ENCODE measurements at places on chromosomes 12 and 14.

- DNase-seq, result no peak
These were observed 76.8 kb upstream of the PLEKHA5 start for GRCh38 chr12:19052689-19053088.

DNA sequence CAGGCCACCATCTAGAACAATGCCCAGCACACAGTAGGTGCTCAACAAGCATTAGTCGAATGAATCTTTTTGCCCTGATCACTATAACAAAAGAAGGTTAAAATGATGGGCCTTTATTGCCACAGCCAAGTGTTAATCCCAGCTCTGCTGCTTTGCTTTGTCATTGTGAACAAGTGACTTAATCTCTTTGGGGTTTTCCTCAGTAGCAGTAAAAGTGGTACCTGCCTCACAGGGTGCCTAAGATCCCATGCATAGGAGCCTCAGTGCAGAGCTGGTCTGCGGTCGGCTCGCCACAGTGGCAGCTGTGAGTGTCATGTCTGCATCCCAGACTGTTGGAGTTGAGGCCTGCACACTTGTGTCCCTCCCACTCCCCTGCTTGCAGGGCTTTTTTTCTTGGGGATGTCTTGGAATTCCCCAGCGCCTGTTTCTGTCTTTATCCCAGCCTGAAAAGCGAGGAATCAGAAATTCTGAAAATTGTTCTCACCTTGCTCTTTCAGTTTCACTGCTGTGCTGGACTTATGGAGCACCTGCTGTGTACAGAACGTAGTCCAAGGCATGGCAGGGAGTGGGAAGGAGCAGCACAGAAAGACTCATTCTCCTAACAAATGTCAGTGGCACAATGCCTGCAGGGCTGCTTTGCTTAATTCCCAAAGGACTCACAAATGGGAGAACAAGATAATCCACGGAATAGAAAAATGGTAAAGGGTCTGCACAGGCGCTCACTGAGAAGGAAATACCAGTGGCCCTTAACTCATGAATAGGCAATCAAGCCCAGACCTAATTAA lies 90.8 kb downstream of the EML1 start:
- no peak for DNase-seq

- DNase-seq, result no peak
These were observed 698.6 kb upstream of the MDGA2 start for GRCh38 chr14:48373981-48374380.

GRCh38 chr12:85530456-85530855 lies 250.4 kb downstream of the ALX1 start:
- no peak for DNase-seq

DNA sequence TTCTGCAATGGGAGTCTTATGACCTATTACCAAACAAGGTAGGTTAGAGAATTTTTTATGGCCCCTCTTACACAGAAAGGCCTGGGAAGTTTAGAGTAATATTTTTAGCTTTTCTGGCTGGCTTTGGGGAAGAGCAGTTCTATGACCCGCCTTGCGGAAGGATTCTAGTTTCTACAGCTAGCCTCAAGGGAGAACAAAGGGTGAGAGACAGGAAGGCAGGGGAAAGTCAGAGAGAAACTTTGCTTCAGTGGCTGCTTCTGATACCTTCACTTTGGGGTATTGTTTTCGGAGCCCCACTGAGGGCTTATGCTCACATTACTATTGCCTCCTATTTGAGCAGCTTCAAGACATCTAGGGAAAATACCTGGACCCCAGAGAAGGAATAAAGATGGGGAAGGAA lies 80.7 kb upstream of the NUDT4 start:
- DNase-seq, result no peak

DNA sequence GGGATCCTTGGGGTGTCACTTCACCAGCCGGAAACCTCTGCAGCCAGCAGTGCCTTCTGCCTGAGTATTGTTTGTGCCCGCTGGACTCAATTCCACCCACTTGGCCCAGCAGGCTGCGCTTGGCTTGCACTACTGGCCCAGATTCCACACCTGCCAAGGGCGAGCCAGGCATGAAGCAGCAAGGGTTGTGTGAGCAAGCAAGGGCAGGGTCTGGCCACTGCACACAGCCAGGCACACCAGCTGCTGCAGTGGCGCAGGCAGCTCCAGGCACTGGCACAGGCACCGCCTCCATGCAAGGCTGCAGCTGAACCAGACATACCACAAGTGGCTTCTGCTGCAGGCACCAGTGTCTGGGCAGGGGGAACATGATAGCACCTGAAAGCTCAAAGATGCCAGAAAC lies 99.5 kb downstream of the NUAK1 start:
- DNase-seq, result no peak

DNA sequence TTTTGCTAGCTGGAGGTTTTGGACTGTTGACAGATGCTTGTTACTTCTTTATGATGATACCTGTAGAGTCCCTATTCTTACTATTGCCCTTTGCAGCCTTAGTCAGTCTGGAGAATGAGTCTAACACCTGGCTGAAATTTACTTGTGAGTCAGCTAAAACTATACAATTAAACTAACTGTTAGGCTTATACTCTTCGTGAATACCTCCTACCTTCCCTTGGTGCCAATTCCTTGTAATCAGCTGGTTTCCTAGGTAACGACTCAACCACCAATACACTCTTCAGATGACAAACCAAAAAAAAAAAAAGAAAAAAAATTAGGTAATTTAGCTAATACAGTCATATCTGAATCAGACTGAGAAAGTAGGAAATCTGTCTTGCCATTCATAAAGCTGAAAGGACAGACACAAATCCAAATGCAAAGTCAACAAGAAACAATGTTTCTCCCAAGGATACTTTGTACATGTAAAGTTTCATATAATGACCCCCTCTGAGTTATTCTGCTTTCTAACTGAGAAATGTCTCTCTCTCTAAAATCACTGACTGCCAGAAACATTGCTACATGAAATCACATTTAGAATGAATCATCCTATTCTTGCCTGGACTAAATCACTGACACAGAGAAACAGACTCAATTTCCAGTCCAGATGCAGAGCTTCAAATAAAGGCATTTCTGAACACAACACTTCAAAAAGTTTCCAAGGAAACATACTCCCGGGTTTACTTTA lies 56.5 kb upstream of the CDKL1 start:
- DNase-seq, result no peak

- DNase-seq, result no peak
These were observed 6.0 kb downstream of the KITLG start for GRCh38 chr12:88574278-88574677.

GRCh38 chr12:117311-117710 lies 50.7 kb downstream of the IQSEC3 start:
- DNase-seq, result no peak

DNA sequence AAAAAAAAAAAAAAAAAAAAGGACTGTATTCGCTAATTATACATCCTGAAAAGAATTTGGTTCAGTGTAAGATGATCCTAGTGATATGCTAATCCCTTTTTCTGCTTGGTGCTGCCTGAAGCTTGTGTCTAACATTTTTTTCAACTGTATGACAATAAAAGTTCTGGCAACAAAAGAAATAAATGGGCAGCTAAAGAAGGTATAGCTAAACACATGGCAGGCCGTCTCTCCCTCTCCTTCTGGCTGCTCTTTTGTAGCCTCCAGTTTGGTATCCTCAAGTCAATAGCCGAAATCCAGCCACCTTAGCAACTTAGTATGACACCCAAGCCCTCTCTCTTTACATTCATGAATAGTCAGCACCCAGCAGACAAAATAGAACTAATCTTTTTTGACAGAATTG lies 198.3 kb upstream of the OTX2 start:
- no peak for DNase-seq

- DNase-seq, result no peak
These were observed 64.9 kb upstream of the SYT1 start for GRCh38 chr12:78799649-78800048.

- no peak for DNase-seq
These were observed 11.1 kb downstream of the SPTSSA start for GRCh38 chr14:34450958-34451357.

GRCh38 chr12:96271469-96272199 lies 77.5 kb downstream of the ELK3 start:
- no peak for DNase-seq

DNA sequence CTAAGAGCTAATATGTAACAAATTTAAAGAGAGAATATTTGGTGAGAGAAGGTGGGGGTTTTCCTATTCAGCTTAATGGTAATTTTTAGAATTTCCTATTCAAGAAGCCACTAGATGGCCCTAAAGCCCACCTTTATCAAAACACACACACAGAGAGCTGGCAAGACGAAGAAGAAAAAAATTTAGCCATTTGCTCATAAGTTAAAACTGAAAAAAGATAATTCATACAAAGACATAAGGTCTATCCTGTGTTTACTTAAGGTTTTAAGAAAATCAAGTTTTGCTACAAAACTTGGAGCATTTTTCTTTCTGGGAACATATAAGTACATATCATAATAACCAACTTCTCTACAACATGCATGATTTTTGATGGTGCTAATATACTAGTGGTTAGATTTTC lies 46.8 kb upstream of the PCED1B start:
- DNase-seq, result no peak

DNA sequence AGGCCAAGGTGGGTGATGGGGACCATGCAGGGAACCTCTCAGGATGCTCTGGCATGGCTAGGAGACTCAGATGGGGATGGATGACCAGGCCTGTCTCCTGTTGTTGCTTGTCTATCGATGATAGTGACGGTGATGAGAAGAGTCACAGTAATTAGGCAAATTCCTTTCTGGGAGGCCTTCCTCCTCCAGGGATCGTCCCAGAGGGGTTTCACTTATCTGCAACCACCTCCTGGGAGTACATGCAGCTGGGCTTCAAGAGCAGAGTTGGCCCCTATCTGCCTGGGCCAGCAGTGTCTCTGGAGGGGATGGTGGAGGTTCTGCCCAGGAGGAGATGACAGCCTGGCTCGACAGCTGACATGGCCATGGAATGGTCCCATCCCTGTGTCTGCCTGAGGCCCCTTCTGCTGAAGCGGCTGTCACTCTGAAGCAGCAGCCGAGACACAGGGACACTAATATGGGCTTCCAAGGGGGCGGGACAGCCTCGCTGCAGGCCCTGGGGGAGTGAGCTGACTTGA lies 27.5 kb upstream of the OAS1 start:
- no peak for DNase-seq

GRCh38 chr14:84929086-84929485 lies 600.9 kb upstream of the FLRT2 start:
- no peak for DNase-seq

- no peak for DNase-seq
These were observed 34.6 kb downstream of the ACAD10 start for GRCh38 chr12:111720457-111720856.

- DNase-seq, result no peak
These were observed 364.2 kb downstream of the GALC start for GRCh38 chr14:87628780-87629179.

GRCh38 chr14:23366426-23366921 lies 1.5 kb upstream of the EFS start:
- peak; percentile 90 for DNase-seq

DNA sequence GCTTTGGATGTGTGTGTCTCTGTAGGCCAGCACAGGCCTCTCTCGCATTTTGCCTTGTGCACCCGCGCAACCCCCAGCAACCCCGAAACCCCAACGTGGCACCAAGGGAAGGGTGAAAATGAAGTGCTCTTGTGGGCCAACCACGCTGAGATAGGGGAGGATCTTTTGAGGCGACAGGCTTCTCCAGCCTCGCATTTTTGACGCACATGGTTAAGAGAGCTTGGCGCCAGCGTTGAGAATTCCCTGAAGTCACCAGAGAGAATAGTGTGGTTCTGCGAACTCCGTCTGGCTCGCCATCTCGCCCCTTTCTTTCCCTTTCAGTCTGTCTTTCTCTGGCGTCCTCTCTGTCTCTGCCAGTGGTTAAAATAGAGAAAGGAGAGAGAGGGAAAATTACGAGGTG lies 1.9 kb upstream of the TBX3 start:
- no peak for DNase-seq

GRCh38 chr14:61573321-61573720 lies 122.0 kb upstream of the HIF1A start:
- no peak for DNase-seq

DNA sequence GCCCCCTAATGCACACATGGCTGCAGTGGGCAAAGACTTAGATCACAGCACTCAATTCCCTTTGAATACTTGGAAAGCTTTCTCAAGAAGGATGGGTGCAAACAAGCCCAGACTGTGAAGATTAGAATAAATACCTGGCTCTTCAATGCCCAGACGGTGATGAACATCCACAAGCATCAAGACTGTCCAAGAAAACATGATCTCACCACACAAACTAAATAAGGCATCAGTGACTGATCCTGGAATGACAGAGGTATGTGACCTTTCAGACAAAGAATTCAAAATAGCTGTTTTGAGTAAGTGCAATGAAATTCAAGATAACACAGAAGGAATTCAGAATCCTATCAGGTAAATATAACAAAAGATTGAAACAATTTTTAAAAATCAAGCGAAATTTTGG lies 43.8 kb upstream of the ZDHHC17 start:
- no peak for DNase-seq

- no peak for DNase-seq
These were observed 107.5 kb downstream of the SPTSSA start for GRCh38 chr14:34354556-34354955.

GRCh38 chr12:5808981-5809380 lies 136.1 kb downstream of the ANO2 start:
- DNase-seq, result no peak

GRCh38 chr12:110670161-110670701 lies 18.7 kb downstream of the HVCN1 start:
- no peak for DNase-seq

GRCh38 chr14:49879646-49880204 lies 13.2 kb upstream of the ARF6 start:
- DNase-seq, result no peak

All from right forelimb (tissue), 1 donor.